ENCODE measurements at places on chromosomes 4 and X.

DNA sequence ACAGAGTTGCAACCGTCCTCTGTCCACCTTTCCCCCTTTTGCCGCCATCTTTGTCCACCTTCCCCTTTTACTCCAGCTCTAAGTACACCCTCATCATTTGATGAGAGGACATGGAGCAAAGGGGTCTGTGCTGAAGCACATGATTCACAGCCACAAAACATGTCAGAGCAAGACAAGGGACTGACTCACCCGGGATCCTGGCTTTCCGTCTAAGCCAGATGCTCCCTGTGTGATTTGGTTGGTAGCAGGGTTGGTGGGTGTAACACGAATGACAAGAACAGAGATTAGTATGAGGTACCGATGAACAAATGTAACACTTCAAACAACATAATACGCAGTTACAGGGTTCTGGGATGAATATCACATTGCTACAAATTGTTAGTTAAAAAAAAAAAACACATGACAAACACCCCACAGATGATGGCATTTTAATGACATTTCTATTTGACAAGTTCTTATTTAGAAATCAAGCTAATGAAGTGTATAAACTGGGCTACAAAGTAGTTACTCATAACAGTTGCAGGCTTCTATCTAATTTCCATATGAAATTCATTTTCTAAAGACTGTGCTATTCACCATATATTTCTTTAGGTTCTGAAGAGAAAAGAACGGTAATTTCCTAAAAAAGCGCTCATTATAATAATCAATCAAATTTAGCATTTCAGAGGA lies 71.4 kb upstream of the ETNPPL start:
- DNase-seq, result no peak

- DNase-seq, result no peak
Measured at GRCh38 chr4:46909078-46909477, at the start of gene COX7B2. Gene COX7B2 (minus strand): TSS chr4:46909245. CDS start chr4:46735192, 174,053 bp downstream.

DNA sequence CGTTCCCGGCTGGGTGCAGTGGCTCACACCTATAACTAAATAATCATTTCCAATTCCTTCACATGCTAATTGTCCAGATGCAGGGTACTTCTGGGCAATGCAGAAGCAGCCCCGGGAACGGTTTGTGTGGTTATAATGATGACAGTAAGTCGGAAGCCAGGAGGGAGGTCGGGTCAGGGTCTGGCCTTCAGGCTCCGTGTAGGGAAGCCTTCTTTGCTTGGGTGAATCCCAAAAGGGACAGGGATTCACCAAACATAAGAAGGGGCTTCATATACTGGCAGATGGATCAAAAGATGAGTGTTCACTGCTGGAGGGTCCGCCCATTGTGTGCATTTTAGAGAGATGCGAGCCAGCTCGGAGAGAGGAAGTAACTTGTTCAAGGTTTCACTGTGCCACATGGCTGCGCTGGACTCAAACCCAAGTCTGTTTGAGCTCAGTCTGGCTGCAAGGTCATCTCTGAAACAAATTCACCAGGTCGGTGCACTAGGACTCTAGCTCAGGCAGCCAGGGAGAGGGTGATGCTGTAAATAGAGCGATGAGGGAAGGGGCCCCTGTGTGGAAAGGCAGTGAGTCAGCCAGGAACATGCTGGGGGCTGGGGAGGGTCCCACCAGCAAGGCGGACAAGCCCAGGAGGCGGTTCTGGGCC lies 4.8 kb upstream of the KIAA0232 start:
- peak; percentile 74 for DNase-seq

DNA sequence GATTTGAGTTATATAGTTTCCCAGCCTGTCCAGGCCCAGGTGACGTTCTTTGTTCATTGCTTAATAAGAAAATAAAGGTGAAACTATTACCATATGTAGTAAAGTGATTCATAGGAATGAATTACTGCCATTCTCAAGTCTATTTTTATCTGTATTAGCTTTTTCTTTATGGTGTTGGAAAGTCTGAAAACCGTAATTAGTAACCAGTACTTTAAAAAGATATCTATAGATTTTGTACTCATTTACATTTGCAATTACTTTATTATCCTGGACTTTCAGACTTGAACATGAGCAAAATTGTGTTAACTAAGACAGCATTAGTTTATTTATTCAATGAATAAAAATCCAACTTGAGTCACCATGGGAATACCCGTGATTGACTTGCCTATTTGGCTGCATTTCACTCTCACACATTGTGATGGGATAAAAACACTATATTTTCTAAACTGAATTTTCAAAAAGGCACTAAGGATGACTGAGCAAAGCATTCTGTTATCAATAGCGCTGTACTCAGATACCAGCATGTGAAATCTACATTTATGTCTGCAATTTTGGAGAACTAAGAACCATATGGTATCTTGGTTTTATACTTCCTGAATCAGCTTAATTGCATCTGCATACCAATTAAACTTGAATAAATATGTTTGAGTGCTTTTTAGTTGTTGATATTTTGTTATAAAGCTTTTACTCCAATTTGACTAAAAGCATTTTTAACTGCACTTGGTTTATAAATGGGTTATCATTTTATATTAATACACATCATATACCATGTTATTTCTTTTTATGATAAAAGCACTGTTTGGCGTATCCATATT lies 154.6 kb downstream of the CCSER1 start:
- DNase-seq, result no peak

DNA sequence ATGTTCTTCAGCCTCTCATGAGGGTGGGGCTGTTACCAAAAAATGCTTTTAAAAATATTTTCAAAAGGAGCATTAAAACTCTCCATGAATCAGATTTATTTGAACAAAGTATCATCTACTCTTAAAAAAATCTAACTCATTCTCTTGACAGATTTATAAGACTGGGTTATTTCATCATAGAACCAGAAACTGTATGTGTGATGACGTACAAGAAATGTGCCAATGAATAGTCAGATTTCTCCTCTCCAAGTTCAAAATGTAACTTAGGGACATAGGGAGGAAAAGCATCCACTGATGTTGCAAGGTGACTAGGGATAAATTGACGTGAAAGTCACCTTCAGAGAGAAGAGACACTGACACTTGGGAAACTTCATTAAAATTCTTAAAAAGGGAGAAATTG lies 89.1 kb upstream of the CLNK start:
- no peak for DNase-seq

DNA sequence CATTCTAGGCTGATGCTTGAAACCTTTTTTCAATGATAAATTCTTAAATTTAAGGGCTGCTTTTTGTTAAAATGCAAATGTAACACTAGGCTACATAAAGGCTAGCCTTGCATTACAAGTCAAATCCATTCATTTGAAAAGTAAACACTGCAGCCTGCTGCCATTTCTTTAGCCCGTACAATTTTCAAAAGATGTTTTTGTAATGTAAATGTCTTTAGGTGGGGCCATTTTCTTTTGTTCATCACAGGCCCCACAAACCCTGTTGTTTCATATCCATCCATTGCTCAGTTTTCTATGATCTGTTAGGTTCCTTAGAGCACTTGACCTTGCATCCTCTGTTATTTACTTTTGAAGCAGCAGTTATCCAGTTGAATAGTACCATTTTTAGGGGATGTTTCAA lies 296.2 kb upstream of the AMOT start:
- DNase-seq, result no peak
